ENCODE measurements at places on chromosomes 16 and 17.

DNA sequence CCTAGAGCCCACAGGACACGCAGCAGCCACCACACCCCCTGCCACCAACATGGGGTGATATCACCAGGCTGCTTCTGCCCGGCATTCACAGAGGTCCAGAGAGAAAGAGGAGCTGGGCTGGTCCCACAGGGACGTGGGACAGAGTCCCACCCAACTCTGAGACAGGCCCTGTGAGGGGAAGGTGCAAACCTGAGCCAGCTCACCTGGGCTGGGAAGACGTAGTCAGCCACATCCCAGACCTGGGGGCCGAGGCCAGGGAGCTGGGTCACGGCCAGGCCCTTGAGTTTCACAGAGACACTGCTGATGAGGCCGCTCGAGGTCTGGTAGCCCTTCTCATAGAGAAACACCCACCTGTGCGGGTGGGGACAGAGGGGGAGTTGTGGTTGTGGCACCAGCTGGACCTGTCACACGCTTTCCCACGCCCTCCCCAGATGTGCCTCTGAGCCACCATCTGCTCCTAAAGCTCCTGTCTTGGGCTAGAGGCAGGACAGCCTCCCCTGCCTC, 11.2 kb downstream of the P2RX1 start:
- DNase-seq, result no peak

- peak; percentile 84 for DNase-seq
Measured at GRCh38 chr16:47311738-47312505, 148.9 kb downstream of the ITFG1 start.

DNA sequence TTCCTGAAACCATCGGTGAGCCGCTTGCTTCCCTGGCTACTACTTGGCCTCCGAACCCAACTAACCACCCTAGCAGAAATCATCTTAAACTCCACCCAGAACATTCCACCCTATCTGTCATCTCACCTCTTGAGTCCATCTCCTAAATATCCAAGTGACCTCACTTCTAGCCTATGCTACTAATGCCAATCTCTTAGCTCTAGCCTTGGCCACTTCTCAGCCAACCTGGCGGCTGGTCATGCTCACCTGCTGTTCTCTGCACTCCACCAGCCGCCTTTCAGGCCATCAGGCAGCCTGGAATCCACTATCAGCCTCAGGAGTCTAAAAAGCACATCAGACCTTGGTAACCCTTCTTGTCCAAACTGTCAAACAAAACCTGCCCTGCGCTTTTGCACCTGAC, 11.9 kb upstream of the CYTH1 start:
- DNase-seq, result no peak

GRCh38 chr16:14564323-14564722, 65.7 kb downstream of the PARN start:
- DNase-seq, result no peak

- DNase-seq, result no peak
Measured at GRCh38 chr17:30366536-30366935, 12.2 kb upstream of the CPD start.

- no peak for DNase-seq
Measured at GRCh38 chr17:12866244-12866643, 76.9 kb downstream of the ARHGAP44 start.

GRCh38 chr16:65235339-65236177, 113.7 kb upstream of the CDH11 start:
- DNase-seq, result no peak

DNA sequence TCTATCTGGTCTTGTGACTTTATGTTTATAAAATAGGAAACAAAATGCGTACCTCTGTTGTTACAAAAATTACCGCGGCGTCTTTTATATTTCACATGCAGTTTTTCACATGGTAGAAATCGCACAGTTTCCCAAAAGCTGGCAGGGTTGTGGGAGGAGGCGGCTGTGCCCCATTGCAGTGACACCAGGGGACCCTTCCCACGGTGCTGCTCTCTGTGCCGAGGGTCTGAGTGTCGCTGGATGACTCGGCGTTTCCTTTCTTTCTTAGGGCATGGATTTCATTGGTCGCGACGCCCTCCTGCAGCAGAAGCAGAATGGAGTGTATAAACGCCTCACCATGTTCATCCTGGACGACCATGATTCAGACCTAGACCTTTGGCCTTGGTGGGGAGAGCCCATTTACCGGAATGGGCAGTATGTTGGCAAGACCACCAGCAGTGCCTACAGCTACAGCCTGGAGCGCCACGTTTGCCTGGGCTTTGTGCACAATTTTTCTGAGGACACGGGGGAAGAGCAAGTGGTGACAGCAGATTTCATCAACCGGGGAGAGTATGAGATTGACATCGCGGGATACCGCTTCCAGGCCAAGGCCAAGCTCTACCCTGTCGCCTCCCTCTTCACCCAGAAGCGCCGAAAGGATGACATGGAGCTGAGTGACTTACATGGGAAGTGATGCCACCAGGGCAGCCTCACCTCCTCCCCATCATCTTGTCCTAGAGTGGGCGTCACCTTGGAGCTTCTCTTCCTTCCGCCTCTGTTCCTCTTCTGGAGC, 17.2 kb upstream of the CLEC18C start:
- DNase-seq, result no peak

GRCh38 chr17:21199311-21199710, 14.7 kb downstream of the TMEM11 start:
- no peak for DNase-seq

DNA sequence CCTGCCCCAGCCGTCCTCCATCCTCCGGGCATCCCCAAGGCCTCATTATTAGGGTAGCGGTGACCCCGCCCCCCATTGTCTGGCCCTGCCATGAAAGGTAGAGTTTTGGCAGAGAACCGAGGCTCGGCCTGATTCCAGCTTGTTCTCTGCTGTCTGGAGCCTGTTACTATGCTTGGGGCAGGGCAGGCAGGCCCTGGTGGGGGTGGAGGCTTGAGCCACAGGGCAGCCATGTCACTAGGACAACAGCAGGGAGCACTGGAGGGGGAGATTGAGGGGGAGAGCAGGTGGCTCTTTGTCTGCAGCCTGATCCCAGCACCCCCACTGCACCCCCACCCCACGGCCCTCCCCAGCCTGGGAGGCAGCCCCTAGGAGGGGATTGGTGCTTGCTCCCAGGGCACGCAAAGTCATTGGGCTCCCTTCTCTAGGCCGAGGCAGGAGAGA, 15.4 kb downstream of the RHBDL3 start:
- no peak for DNase-seq

GRCh38 chr16:8720967-8721308, 46.5 kb downstream of the ABAT start:
- no peak for DNase-seq

GRCh38 chr17:3770466-3770865, 30.5 kb downstream of the ITGAE start:
- no peak for DNase-seq

- DNase-seq, result no peak
Measured at GRCh38 chr16:85988723-85989313, 89.9 kb downstream of the IRF8 start.

DNA sequence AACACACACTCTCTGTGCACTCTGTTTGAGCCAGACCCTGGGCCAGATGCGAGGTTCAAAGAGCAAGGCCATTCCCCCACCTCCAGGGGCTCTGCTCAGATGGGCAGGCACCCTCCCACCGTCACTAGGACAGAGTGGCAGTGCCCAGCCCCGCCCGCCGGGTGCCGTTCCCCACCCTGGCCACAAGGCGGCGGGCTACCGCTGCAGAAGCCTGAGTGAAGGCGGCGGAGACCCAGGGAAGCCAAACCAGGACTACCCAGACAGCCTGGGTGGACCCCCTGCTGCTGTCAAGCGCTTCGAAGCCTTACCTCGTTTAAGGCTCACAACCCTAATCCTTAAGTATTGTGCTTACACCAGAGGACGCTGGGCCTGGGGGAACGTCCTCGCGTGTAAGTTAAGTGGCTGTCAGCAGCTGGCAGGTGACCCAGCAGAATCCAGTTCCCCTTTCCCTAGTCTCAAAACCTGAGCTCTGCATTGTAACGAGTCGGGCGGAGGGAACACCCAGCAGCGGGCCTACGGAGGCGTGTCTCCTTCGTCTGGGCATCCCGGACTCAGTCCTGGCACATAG, 4.5 kb downstream of the ARHGAP27 start:
- DNase-seq, result peak; percentile 47

Data from globus pallidus (tissue), 1 donor.